Lower lobe of right lung (tissue), 2 donors: ENCODE measurements at places on chromosomes 7 and 10. TPM values are rescaled to one million over a fixed set of nuclear protein-coding genes. Genes with fewer than 3 reads are reported as not detected.

DNA sequence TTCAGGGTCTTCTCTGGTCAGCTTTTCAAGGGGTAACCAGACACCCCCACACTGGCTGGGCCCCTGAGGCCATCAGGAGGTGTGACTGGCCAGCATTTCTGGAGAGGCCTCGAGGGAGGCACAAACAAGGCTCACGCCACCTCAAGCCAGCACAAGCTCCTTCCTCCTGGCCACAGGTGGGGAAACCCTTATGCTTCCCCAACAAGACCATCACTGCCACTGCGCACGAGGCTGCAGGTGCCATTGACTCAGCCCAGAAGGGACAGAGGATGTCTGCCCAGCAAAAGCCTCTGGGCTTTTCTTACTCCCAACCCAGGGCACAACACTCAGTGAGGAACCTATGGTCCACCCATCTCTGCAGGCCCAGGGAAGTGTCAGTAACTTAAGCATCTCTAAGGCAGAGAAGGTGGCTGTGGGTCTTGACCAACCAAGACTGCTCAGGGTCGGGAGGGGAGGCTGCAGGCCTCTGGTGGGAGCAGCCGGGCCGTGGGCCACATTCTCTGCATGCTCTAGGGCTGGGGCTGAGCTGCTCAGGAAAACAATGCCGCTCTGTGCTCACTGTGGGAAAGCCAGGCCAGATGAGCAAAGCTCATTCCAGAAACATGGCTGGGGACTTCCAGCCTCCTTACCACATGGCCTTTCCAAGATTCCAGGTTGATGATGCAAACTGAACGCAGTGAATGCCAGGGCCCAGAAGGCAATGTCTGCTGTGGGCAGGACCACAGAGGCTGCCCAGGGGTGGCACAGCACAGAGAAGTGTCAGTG lies 24.2 kb upstream of the RASSF4 start:
- H3K27me3 ChIP-seq = no peaks in the 10 kb centered on the region
- H3K27ac ChIP-seq = no peak overlapping the region
- H3K4me1 ChIP-seq = peaks cover 14% of the 10 kb centered on the region

DNA sequence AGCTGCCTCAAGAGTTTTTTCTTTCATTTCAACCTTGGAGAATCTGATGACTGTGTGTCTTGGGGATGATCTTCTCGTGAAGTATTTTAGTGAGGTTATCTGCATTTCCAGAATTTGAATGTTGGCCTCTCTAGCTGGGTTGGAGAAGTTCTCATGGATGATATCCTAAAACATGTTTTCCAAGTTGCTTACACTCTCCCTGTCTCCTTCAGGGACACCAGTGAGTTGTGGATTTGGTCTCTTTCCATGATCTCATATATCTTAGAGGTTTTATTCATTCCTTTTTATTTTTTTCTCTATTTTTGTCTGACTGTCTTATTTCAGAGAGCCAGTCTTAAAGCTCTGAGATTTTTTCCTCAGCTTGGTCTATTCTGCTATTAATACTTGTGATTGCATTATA lies 282.3 kb upstream of the CSTF2T start:
- H3K27me3 ChIP-seq = no peaks in the 10 kb centered on the region
- H3K36me3 ChIP-seq = no peaks in the 10 kb centered on the region
- no peak overlapping the region for H3K27ac ChIP-seq
- no peaks in the 10 kb centered on the region for H3K4me1 ChIP-seq
- H3K4me3 ChIP-seq = no peak overlapping the region

DNA sequence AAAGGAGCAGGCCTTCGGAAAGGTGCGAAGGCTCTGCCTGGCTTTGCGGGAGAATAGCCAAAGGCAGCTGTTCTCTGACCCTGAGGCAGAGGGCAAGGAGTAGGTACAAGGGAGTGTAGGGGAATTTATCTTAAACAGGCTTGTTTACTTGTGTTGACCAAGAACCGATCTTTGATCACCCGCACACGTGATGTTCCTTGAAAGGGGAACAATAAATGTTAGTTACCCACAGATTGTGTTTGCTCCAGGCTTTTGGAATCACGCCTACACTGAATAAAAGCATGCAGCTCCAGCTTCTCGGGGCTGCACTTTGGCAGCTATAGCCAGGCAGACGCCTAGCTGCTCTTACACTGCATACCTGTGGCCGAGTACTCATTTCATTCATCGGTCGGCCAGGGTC lies 420.8 kb downstream of the PHF14 start:
- no peak overlapping the region for H3K4me3 ChIP-seq
- no peaks in the 10 kb centered on the region for H3K36me3 ChIP-seq
- no peak overlapping the region for H3K27ac ChIP-seq
- DNase-seq = no peak

TSPAN33 gene
- 9.5 TPM for total RNA-seq

PTPN20 gene
- total RNA-seq = 4.0 TPM
